ENCODE measurements at places on chromosomes 6 and 20. TPM values are rescaled to one million over a fixed set of nuclear protein-coding genes. Genes with fewer than 3 reads are reported as not detected.

Gene SLC24A3
- 0.10 TPM for polyA plus RNA-seq

Gene ARHGAP40
- polyA plus RNA-seq, result not detected

Gene COL9A1
- not detected for polyA plus RNA-seq

- peak; percentile 25 for DNase-seq
- H3K36me3 ChIP-seq, result no peaks in the 10 kb centered on the region
- H3K27me3 ChIP-seq, result no peaks in the 10 kb centered on the region
These were observed 11.8 kb upstream of the GSTA1 start for GRCh38 chr6:52815167-52816092.

DNA sequence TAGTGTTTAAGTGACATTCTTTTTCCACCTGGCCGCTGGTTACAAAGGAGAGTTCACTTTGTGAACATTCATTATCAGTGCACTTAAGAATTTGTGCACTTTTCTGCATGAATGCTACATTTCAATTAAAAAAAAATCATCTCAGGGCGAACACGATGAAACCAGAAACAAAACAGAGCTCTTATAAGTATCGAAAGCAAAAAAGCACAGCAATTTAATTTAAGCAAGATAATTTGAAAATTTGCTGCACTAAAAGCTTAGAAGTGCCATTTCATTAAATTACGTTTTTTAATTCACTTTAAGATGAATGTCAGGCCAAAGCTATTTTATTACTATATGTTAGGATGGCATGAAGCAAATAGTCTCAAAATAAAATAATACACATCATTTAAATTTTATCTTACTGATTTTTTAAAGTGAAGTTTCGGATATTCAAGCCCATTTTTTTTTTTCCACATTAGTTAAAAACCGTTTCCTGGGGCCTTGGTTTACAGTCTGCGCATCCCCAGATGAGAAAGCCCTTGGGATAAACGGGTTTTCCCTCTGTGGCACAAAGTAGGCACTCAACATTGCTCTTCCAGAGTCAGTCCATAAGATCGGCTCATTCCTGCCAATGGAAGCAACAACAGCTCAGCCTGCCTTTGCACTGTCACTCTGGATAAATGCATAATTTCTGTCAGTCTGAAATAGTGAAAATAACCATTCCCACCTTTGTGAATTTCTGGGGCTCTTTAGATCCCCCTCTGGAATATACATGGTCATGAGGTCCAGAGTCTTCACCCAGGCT is 80.1 kb downstream of the FYN start:
- peak overlapping the region; percentile 99 for H3K27ac ChIP-seq
- H3K4me3 ChIP-seq, result peak overlapping the region; percentile 98
- peaks cover 3% of the 10 kb centered on the region for H3K36me3 ChIP-seq
- peaks cover 9% of the 10 kb centered on the region for H3K27me3 ChIP-seq

GRCh38 chr20:57384486-57384885 is 6.7 kb upstream of the RBM38 start:
- no peak overlapping the region for H3K4me3 ChIP-seq
- H3K36me3 ChIP-seq, result no peaks in the 10 kb centered on the region
- H3K27ac ChIP-seq, result peak overlapping the region; percentile 81

DNA sequence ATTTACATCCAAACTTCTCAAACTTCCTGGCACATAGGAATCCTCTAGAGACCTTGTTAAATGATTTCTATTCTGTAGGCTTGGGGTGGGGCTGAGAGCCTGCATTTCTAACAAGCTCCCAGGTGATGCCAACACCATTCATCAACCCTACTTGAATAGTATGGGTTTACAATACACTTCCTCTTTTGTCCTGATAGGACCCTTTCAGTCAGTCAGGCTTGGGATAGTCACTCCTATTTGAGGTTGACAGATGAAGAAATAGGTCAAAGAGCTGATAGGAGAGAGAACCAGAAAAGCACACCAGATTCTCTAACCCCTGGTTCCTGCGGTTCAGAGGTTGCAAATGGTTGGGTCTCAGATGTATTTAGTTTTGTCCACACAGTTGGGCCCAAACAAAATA is 273.4 kb downstream of the TSHZ2 start:
- no peaks in the 10 kb centered on the region for H3K36me3 ChIP-seq
- peaks cover 7% of the 10 kb centered on the region for H3K27me3 ChIP-seq
- H3K27ac ChIP-seq, result no peak overlapping the region
- no peak for DNase-seq
- H3K4me1 ChIP-seq, result no peaks in the 10 kb centered on the region

Data from immature natural killer cell (primary cell).